ENCODE measurements at places on chromosomes 5 and 9. TPM values are rescaled to one million over a fixed set of nuclear protein-coding genes. Genes with fewer than 3 reads are reported as not detected.

The IFNW1 gene
- not detected for total RNA-seq

The CDX1 gene
- total RNA-seq: not detected

The FOXD4L3 gene
- not detected for total RNA-seq

The C9orf152 gene
- total RNA-seq: not detected

The TARS1 gene
- total RNA-seq: 207 TPM

The TSSK1B gene
- 0.04 TPM for total RNA-seq

The WNK2 gene
- not detected for total RNA-seq

The LRRC19 gene
- total RNA-seq: not detected

The TAF1L gene
- not detected for total RNA-seq

The GMCL2 gene
- total RNA-seq: not detected

The OR2Y1 gene
- total RNA-seq: not detected

The SLC6A7 gene
- total RNA-seq: not detected

The FAM200C gene
- total RNA-seq: 0.86 TPM

The ROPN1L gene
- total RNA-seq: 0.08 TPM

The WNT8A gene
- total RNA-seq: not detected

The OSTF1 gene
- 42.8 TPM for total RNA-seq

All from hair follicular keratinocyte (primary cell).